Aorta (tissue), 5 donors: ENCODE measurements at places on chromosomes 13 and 19.

DNA sequence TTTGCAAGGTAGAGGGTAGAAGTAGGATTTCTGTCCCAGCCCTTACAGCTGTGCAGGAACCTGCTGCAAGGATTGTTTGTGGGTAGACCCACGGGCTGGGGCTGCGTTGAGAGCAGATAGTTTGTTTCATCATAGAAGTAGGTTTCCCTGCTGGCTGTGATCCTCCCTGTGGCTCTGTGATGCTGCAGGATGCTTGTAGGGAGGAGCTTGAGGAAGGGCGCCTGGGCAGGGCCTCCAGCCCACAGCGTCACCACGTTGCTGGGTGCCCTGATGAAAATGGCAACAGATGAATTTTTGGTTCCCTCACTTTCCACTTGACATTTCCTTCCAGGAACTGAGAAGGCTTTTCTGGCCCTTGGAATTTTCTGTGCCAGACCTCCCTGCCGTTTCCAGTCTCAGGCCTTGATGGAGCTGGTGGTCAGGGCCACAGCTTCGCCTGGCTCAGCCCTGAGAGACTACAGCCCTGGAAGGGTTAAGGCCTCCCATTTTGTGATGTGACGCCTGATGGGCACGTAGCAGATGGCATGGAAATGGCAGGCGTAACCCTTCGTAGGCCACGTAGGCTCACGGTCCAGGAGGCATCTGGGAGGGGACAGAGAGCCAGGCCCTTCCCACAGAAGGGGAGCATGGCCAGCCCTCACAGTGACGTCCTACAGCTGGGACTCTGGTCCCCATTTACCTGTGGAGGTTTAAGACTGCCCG, 42.2 kb downstream of the GATAD2A start:
- DNase-seq, result no peak
- H3K36me3 ChIP-seq, result no peaks in the 10 kb centered on the region
- H3K27ac ChIP-seq, result no peak overlapping the region
- no peaks in the 10 kb centered on the region for H3K27me3 ChIP-seq

GRCh38 chr19:4406626-4407025, 4.2 kb downstream of the CHAF1A start:
- H3K4me1 ChIP-seq, result no peaks in the 10 kb centered on the region
- no peak overlapping the region for H3K27ac ChIP-seq
- H3K27me3 ChIP-seq, result no peaks in the 10 kb centered on the region
- DNase-seq, result no peak
- H3K4me3 ChIP-seq, result no peak overlapping the region
- no peaks in the 10 kb centered on the region for H3K36me3 ChIP-seq

DNA sequence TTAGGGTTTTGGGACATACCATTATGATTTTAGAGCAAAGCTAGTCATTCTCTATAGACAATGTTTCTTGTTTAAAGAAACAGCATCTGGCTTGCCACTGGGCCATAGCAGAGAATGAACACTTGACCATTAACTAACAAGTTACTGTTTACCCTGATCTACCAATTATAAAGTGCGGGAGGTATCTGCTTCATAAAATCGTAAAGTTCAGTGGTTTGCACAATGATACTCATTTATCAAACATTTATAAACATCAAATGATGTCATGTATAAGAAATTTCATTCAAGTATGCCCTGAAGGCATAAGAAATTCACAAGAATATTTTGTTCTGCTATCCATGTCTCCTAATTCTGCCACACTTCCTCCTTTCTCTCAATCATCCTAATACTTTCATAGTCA, 139.2 kb downstream of the PCDH20 start:
- no peaks in the 10 kb centered on the region for H3K27me3 ChIP-seq
- H3K4me1 ChIP-seq, result no peaks in the 10 kb centered on the region
- DNase-seq, result no peak
- H3K36me3 ChIP-seq, result no peaks in the 10 kb centered on the region

DNA sequence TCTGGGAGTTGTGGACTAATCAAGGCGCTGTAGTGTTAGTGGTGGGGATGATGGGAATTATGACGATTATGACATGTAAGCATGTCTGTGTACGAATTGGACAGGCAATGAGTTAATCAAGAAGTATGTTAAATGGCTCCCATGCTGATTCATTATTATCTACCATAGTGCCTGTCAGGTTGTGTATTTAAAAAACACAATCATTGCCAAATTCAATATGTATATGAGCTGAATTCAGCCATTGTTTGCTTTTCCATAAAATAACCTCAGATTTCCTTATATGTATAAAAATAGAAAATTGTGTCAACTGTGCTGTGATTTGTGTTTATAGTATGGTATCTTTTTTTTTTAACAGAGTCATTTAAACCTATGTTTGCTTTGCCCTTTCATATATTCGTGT, 37.1 kb downstream of the PCCA start:
- no peaks in the 10 kb centered on the region for H3K27me3 ChIP-seq
- H3K4me1 ChIP-seq, result no peaks in the 10 kb centered on the region
- H3K27ac ChIP-seq, result no peak overlapping the region
- DNase-seq, result no peak
- no peaks in the 10 kb centered on the region for H3K36me3 ChIP-seq

- no peak for DNase-seq
- H3K36me3 ChIP-seq, result no peaks in the 10 kb centered on the region
- no peaks in the 10 kb centered on the region for H3K27me3 ChIP-seq
These were observed 10.3 kb upstream of the GARIN5A start for GRCh38 chr19:50486823-50487515.

DNA sequence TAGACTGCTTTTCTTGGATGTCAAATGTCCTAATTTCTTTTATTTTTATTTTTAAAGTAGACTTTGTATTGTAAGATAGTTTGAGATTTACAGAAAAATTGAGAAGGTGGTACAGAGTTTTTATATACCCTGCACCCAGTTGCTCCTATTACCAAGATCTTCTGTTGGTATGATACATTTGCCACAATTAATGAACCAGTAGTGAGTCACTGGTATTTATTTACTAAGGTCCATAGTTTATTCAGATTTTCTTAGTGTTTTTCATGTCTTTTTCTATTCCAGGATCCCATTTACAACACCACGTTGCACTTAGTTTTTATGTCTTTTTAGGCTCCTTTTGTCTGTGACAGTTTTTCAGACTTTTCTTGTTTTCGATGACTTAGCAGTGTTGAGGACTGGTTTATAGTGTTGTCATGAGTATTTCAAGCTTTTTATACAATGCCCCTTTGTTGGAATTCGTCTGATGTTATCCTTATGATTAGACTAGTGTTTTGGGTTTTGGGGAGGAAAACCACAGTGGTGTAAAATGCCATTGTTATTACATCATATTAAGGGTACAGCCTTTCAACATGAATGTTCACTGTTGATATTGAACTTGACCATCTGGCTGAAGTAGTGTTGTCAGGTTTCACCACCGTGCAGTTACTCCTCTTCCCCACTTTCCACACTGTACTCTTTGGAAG, 35.9 kb downstream of the COG3 start:
- no peak overlapping the region for H3K27ac ChIP-seq
- H3K27me3 ChIP-seq, result no peaks in the 10 kb centered on the region
- H3K4me3 ChIP-seq, result no peak overlapping the region

GRCh38 chr19:41308450-41309179, 1.4 kb upstream of the CCDC97 start:
- DNase-seq, result peak; percentile 94
- no peaks in the 10 kb centered on the region for H3K4me1 ChIP-seq
- peak overlapping the region; percentile 8 for H3K4me3 ChIP-seq
- H3K36me3 ChIP-seq, result peaks cover 2% of the 10 kb centered on the region
- H3K27ac ChIP-seq, result no peak overlapping the region

- no peak for DNase-seq
- H3K4me3 ChIP-seq, result no peak overlapping the region
- H3K36me3 ChIP-seq, result no peaks in the 10 kb centered on the region
- no peak overlapping the region for H3K27ac ChIP-seq
- no peaks in the 10 kb centered on the region for H3K27me3 ChIP-seq
- no peaks in the 10 kb centered on the region for H3K4me1 ChIP-seq
These were observed 6.6 kb upstream of the FLT3 start for GRCh38 chr13:28106976-28107375.

DNA sequence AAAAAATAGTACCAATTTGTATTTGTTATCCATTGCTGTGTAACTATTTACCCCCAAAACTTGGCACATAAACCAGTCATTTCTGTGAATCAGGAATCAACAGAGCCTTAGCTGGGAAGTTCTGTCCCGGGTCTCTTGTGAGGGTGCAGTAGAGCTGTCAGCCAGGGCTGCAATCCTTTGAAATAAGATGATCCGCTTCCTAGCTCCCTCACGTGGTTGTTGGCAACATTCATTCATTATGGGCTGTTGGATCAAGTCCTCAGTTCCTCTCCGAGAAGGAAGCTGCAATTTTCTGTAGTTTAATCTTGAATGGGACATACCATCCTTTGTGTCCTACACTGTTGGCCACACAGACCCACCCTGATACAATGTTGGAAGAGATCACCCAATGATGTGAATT, 277.2 kb downstream of the SUCLA2 start:
- no peak overlapping the region for H3K4me3 ChIP-seq
- no peaks in the 10 kb centered on the region for H3K4me1 ChIP-seq
- no peak overlapping the region for H3K27ac ChIP-seq
- no peak for DNase-seq

DNA sequence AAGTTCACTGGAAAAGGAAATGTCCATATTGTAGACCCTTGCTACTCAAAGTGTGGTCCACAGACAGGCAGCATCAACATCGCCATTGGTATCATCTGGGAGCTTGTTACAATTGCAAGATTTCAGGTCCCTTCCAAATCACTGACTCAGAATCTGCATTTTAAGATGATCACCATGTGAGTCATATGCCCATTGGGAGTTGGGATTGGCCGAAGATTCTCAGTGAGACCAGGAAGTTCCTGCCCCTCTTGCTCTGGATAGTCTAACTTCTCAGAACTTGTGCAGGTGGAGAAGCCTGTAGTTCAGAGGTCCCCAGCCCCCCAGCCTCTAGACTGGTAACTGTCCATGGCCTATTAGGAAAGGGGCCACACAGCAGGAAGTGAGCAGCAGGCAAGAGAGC, 48.9 kb upstream of the URAD start:
- no peaks in the 10 kb centered on the region for H3K27me3 ChIP-seq
- DNase-seq, result no peak
- no peaks in the 10 kb centered on the region for H3K36me3 ChIP-seq
- H3K27ac ChIP-seq, result no peak overlapping the region

DNA sequence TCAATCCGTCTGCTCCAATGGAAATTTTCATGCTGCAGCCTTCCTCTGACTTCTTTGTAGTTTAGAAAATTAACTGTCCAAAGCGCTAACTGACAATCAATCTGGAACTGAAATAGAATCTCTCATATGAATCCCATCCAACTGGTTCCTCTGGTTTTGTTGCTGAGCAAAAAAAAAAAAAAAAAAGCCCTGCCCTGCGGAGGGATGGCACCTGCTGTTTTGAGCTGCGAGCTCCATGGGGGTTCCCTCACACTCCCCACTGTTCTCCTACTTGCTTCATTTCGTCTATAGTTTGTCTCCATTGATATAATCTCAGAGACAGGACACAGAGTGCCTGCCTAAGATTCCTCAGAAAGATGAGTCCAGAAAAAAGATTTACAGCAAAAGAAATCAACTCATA, 33.4 kb downstream of the FAAP24 start:
- H3K36me3 ChIP-seq, result no peaks in the 10 kb centered on the region
- no peaks in the 10 kb centered on the region for H3K27me3 ChIP-seq
- no peak overlapping the region for H3K27ac ChIP-seq
- DNase-seq, result no peak

DNA sequence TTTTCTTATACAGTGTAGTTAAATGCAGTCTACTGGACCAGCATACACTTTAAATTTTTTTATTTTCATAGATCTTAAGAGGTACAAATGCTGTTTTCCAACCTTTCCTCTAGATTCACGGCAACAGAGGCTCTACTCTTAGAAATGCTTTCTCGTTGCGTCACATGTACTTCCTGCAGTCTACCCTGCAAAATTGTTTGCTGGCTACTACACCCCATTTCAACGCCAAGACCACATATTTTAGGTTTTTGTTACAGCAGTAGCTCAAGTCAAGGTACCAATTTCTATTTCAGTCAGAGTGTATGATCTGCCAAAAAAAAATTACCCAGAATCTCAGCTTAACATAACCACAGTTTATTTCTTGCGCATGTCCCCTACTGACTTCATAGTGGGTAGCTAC, 94.1 kb downstream of the TNFSF13B start:
- H3K36me3 ChIP-seq, result no peaks in the 10 kb centered on the region
- no peak overlapping the region for H3K4me3 ChIP-seq
- DNase-seq, result no peak

GRCh38 chr13:57629391-57629804, 2.1 kb upstream of the PCDH17 start:
- peak; percentile 49 for DNase-seq
- peak overlapping the region; percentile 0 for H3K4me3 ChIP-seq
- H3K27ac ChIP-seq, result no peak overlapping the region
- no peaks in the 10 kb centered on the region for H3K4me1 ChIP-seq

DNA sequence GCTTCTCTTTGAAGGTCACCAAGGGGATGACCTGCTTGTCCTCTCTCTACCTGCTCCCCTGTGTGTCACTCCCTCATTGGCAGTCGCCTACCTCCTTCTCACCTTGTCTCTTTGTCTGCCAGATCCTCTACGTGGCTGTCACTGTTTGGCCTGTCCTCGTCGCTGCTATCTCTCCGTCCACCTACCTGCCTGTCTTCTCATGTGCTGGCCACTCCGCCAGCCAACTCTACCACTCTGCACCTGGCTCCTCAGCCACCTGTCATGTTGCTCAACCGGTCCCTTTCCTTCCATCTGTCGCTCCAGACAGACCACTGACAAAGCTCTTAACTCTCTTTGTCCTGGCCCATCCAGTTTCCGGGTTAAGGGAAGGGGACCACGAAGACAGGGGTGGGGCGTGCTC, at the start of gene KLK12:
KLK12 (minus strand) TSS at position 299 of the 400 bp plus-strand sequence. CDS start 381 bp downstream, outside the sequence.
- H3K36me3 ChIP-seq, result no peaks in the 10 kb centered on the region
- no peaks in the 10 kb centered on the region for H3K27me3 ChIP-seq
- no peaks in the 10 kb centered on the region for H3K4me1 ChIP-seq
- no peak for DNase-seq
- H3K4me3 ChIP-seq, result no peak within 1 kb of the TSS

GRCh38 chr13:29861694-29862110, 11.3 kb upstream of the UBL3 start:
- H3K4me3 ChIP-seq, result no peak overlapping the region
- H3K27me3 ChIP-seq, result no peaks in the 10 kb centered on the region
- H3K27ac ChIP-seq, result no peak overlapping the region
- H3K4me1 ChIP-seq, result no peaks in the 10 kb centered on the region
- H3K36me3 ChIP-seq, result no peaks in the 10 kb centered on the region

- no peak for DNase-seq
- H3K27me3 ChIP-seq, result no peaks in the 10 kb centered on the region
- no peak overlapping the region for H3K27ac ChIP-seq
- no peak overlapping the region for H3K4me3 ChIP-seq
- no peaks in the 10 kb centered on the region for H3K4me1 ChIP-seq
These were observed 29.6 kb downstream of the EPN1 start for GRCh38 chr19:55704494-55705245.
